Mesothelial cell of epicardium (in vitro differentiated cells): ENCODE measurements at places on chromosomes 3 and 15.

- no peaks in the 10 kb centered on the region for H3K4me1 ChIP-seq
- H3K27me3 ChIP-seq, result peaks cover 25% of the 10 kb centered on the region
- H3K4me3 ChIP-seq, result no peak overlapping the region
- H3K27ac ChIP-seq, result no peak overlapping the region
Measured at GRCh38 chr3:62843508-62843907, 31.7 kb downstream of the CADPS start.

DNA sequence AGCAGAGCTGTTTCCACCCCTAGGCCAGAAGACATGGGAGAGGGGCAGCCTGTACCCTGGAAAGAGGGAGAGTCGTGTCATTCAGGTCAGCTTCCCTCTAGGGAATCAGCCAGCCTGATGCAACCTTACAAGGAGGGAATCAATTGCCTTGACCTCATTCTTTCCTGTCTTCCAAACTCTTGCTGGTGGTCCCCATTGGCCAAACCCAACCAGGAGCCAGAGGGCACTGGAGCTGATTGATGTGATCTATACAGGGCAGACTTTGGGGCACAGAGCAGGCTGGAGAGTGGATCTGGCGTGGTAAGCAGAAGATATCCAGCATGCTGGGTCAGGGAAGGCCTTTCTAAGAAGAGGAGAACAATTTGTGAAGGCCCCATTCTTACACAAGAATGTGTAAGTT, 19.1 kb upstream of the MAGEF1 start:
- H3K4me1 ChIP-seq, result peaks cover 27% of the 10 kb centered on the region
- H3K27me3 ChIP-seq, result no peaks in the 10 kb centered on the region
- no peaks in the 10 kb centered on the region for H3K36me3 ChIP-seq
- H3K27ac ChIP-seq, result no peak overlapping the region
- DNase-seq, result no peak
- H3K4me3 ChIP-seq, result no peak overlapping the region

DNA sequence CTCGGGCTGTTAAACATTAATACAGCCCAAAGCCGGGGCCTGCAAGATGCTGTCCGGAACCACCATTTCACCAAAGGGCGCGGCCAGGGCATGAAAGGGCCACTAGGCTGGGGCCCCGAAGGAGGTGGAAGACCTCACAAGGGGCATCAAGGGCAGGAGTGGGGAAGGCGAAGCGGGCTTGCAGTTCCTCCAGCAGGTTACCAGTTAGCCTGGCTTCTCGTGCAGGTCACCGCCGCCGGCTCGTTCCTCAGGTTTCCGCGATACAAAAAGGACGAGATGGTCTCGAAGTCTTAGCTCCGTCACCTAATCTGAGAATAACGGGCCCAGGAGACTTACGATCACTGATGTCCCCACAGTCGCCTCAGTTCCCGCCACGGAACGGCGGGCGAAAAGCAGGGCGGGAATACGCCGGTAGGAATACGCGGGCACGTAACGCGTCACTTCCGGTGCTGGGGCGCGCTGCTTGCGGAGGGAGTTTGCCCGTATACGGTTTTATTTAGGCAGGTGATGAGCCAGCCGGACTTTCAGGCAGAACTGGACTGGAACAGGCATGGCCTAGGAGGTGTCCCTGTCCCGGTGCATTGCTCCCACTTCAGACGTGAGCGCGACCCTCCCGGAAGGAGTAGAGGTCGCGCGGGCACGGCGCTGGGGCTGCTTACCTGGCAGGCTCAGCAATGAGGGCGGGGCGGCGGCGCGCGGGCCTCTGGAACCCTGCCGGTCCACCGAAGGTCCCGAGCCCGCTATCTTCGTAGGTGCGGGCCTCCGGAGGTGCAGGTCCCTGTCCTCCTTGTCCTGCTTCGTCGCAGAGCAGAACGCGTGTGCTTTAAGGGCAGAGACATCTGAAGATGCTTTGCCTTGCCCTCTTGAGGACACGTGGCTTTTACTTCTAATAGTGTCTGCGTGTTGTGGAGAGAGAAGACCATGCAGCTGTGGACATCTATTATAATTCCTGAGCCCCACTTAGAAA, at the start of gene RFC4:
Gene RFC4 (minus strand): TSS at position 394 of the 967 bp plus-strand sequence. CDS start 1,769 bp downstream, outside the sequence.
- H3K4me1 ChIP-seq, result peaks cover 12% of the 10 kb centered on the region
- H3K27ac ChIP-seq, result peak within 1 kb of the TSS; percentile 90
- peak within 1 kb of the TSS; percentile 94 for H3K4me3 ChIP-seq

DNA sequence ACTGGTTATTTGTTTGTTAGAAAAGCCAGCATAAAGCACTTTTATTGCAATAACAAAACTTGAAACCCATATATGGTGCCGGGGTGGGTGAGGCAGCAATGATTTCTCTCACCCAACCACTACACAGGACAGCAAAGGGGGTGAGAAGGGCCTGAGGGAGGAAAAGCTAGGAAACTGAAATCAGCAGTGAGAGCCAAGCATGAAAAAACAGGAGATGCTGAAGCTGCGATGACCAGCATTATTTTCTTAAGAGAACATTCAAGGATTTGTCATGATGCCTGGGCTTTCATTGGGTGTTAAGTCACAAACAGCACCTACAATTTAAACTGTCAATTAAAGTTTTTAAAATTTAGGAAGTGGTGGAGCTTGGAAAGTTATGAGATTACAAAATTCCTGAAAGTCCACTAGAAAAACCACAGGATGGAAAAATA, 11.9 kb upstream of the TM4SF4 start:
- no peak for DNase-seq
- peaks cover 6% of the 10 kb centered on the region for H3K36me3 ChIP-seq
- H3K27ac ChIP-seq, result no peak overlapping the region
- no peaks in the 10 kb centered on the region for H3K27me3 ChIP-seq
- peaks cover 36% of the 10 kb centered on the region for H3K4me1 ChIP-seq

DNA sequence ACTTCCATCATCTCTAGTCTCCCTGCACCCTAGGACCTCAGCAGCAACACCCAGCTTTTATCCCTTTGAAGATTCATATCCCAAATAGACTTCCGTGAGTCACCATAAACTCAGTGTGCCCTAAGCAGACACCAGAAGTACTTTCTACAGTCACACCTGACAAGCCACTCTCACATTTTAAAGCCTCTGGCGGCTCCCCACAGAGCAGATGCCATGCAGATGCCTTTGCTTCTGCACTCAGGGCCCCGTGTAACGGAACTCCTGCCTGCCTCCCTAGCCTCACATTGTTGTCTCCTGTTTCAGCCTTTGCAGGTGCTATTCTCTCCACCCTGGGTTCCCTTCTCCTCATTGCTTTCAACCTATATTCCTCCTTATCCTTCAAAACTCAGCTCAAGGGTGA, 155.5 kb upstream of the SLC24A5 start:
- no peaks in the 10 kb centered on the region for H3K4me1 ChIP-seq
- no peak overlapping the region for H3K4me3 ChIP-seq
- no peak for DNase-seq
- no peaks in the 10 kb centered on the region for H3K36me3 ChIP-seq
- no peak overlapping the region for H3K27ac ChIP-seq

DNA sequence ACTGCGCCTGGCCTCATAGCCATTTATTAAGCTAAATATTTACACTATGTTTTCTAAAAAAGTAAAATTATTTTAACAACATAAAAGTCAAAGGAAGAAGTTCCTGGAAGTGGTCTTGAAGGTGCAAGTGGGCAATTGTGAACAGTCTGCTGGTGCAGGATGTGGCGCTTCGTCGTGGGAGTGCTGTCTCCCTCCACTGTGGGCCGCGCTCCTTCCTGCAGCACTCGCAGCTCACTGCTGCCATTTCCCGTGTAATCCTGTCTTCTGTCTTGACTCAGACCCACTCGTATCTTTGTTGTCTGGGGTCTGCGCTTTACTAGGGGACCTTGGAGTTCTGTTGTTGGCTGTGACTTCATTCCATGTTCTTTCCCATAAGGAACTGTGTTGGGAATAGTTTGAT, 56.3 kb downstream of the APBA2 start:
- H3K4me1 ChIP-seq, result no peaks in the 10 kb centered on the region
- H3K27me3 ChIP-seq, result no peaks in the 10 kb centered on the region
- no peak overlapping the region for H3K27ac ChIP-seq
- DNase-seq, result no peak
- H3K4me3 ChIP-seq, result no peak overlapping the region

GRCh38 chr15:88792342-88793282, 10.6 kb upstream of the ACAN start:
- no peaks in the 10 kb centered on the region for H3K4me1 ChIP-seq
- H3K27me3 ChIP-seq, result peaks cover 82% of the 10 kb centered on the region
- H3K27ac ChIP-seq, result no peak overlapping the region
- no peak for DNase-seq
- H3K4me3 ChIP-seq, result no peak overlapping the region

DNA sequence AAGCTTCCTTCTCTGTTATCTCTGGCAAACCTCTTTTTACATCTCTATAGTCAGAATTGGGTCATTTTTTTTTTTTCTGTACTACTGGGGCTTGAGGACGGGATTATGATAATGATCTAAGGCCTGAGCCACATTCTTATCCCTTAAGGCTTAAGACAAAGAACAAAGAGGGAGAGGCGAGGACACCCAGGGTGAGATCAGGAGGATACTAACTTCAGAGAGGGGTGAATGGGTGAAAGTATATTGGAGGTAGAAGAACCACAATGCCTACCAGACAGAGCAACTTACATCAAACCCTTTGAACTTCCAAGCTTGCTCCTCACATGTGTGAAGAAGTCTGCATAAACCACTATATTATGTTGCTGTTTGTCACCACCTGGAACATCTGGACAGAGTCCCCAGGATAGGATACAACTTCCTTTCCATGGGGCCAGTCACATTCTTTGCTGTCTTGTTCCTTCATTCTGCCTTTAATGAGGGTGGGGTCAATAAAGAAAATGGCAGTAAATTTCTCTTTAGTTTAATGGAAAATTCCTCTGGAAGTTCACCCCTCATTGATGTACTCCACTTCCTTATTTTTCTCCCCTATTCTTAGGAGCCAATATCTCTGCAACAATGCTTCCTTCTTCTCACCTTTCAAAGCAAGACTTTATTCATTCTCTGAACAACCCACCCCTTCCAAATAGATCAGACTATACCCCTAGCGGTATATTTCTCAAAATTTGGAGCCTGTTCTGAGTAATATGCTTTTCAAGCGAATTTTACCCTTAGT, 9.1 kb upstream of the PDCD6IP start:
- no peak overlapping the region for H3K27ac ChIP-seq
- DNase-seq, result no peak
- H3K36me3 ChIP-seq, result no peaks in the 10 kb centered on the region
- peaks cover 9% of the 10 kb centered on the region for H3K4me1 ChIP-seq

DNA sequence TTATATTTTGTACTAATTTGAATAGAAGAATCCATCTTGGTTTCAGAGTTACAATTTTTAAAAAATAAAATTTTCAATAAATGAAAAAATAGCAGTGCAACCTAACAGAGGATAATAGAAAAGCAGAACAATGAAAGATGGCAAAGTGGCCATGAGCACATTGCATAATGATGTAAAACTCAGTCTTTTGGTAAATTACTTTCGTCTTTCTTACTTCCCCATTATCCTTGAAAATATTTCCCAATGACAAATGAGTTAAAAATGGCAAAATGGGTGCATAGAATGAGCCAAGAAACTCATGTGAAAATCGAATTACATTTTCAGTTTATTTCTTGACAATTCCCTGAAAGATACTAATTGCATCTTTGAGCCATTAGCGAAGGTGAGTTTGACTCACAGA, 236.4 kb downstream of the CDIN1 start:
- peaks cover 72% of the 10 kb centered on the region for H3K4me1 ChIP-seq
- H3K4me3 ChIP-seq, result no peak overlapping the region
- no peaks in the 10 kb centered on the region for H3K36me3 ChIP-seq
- H3K27me3 ChIP-seq, result no peaks in the 10 kb centered on the region
- peak overlapping the region; percentile 30 for H3K27ac ChIP-seq
- no peak for DNase-seq

DNA sequence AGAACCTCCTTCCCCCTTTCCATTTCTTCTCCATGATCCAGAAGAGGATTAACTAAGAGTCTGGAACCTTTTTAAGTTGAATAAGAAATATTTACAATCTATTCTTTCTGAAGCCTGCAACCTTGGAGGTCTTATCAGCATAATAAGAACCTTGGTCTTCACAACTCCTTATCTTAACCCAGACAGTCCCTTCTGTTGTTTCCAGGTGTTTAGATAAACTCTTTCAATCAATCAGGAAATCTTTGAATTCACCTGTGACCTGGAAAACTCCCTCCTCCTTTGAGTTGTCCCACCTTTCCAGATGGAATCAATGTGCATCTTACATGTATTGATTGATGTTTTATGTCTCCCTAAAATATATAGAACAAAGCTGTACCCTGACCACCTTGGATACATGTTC, 3.6 kb upstream of the DHX36 start:
- H3K36me3 ChIP-seq, result no peaks in the 10 kb centered on the region
- H3K4me1 ChIP-seq, result peaks cover 3% of the 10 kb centered on the region
- no peak overlapping the region for H3K4me3 ChIP-seq
- H3K27me3 ChIP-seq, result no peaks in the 10 kb centered on the region
- DNase-seq, result no peak

GRCh38 chr3:45056608-45057301, 30.7 kb downstream of the CLEC3B start:
- H3K27me3 ChIP-seq, result no peaks in the 10 kb centered on the region
- H3K36me3 ChIP-seq, result no peaks in the 10 kb centered on the region
- H3K4me3 ChIP-seq, result no peak overlapping the region
- DNase-seq, result no peak

DNA sequence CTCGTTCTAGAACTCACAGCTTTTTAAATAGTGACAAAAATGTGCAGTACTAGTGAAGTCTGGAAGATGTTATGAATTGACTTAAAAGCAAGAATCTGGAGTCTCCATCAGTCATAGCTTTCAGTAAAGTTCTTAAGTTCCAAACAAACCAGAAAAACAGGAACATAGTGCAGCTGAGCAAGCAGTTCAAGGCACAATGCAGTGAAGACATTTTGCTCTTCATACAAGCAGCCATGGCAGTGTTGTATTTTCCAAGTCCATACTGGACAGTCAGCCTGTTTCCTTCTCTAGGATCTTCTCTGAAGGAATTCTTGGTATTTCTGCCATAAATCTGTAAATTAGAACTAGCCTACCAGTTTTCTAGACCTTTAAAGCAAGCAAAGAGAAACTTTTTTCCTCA, 90.5 kb downstream of the LRRC28 start:
- H3K36me3 ChIP-seq, result peaks cover 2% of the 10 kb centered on the region
- H3K27ac ChIP-seq, result peak overlapping the region; percentile 74
- peaks cover 33% of the 10 kb centered on the region for H3K4me1 ChIP-seq
- DNase-seq, result no peak

- H3K4me1 ChIP-seq, result peaks cover 6% of the 10 kb centered on the region
- no peak overlapping the region for H3K27ac ChIP-seq
- H3K27me3 ChIP-seq, result no peaks in the 10 kb centered on the region
- H3K4me3 ChIP-seq, result no peak overlapping the region
- no peak for DNase-seq
Measured at GRCh38 chr3:169218314-169218983, 445.1 kb downstream of the MECOM start.

- peak overlapping the region; percentile 36 for H3K27ac ChIP-seq
- H3K36me3 ChIP-seq, result peaks cover 3% of the 10 kb centered on the region
- no peak for DNase-seq
- H3K4me3 ChIP-seq, result no peak overlapping the region
- peaks cover 23% of the 10 kb centered on the region for H3K4me1 ChIP-seq
- no peaks in the 10 kb centered on the region for H3K27me3 ChIP-seq
Measured at GRCh38 chr15:75149867-75150709, 51.6 kb upstream of the C15orf39 start.

DNA sequence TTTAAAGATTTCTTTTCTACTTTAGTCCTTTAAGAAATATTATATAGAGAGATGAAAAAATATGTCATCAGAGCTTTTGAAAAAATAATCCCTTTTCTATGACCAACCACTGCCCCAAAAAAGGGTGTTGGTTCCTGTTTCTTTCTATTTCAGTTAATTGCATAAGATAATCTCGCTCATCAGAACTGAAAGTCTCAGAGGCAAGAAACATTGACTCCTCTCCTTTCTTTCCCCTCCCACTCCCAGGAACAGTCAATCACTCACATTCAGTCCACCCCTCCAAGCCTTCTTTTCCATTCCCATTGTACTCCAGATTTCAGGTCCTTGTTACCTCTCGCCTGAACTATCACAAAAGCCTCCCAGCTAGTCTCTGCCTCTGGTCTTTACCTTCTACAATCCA, 153.7 kb upstream of the ABI3BP start:
- H3K4me3 ChIP-seq, result no peak overlapping the region
- no peak for DNase-seq
- H3K27ac ChIP-seq, result no peak overlapping the region
- no peaks in the 10 kb centered on the region for H3K36me3 ChIP-seq
- H3K27me3 ChIP-seq, result peaks cover 9% of the 10 kb centered on the region
